Activated CD8-positive, alpha-beta memory T cell treated with anti-CD3 and anti-CD28 coated beads for 48 hours (primary cell): ENCODE measurements at places on chromosomes 1 and 21.

- no peak for DNase-seq
Observed at GRCh38 chr1:54597455-54598030, 25.8 kb downstream of the FAM151A start.

GRCh38 chr1:201330541-201330940 is 46.9 kb downstream of the TNNT2 start:
- DNase-seq, result no peak

DNA sequence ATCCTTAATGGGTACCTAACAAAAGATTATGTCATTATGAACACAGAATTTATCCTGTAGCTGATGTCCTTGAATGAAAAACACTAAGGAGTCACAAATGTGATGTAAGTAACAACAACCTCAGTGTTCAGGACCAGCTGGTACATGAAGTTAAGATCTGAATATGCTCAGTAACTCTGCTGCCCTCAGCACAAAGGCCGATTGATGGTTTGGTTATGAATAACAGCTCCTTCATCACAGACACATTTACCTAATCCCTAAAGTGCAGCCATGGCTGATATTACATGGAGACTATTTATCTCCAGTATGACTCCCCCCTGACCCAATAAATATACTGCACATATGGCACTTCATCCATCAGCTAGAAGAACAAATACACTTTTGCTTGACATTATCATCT is 75.2 kb downstream of the PLPPR5 start:
- no peak for DNase-seq

GRCh38 chr1:219422811-219423598 is 189.9 kb downstream of the ZC3H11B start:
- no peak for DNase-seq

GRCh38 chr1:45669859-45670655 is 16.3 kb downstream of the GPBP1L1 start:
- DNase-seq, result no peak

- DNase-seq, result no peak
Observed at GRCh38 chr1:224529844-224530243, 86.3 kb upstream of the CNIH3 start.

GRCh38 chr21:16192902-16193301 is 463.1 kb downstream of the USP25 start:
- DNase-seq, result no peak

DNA sequence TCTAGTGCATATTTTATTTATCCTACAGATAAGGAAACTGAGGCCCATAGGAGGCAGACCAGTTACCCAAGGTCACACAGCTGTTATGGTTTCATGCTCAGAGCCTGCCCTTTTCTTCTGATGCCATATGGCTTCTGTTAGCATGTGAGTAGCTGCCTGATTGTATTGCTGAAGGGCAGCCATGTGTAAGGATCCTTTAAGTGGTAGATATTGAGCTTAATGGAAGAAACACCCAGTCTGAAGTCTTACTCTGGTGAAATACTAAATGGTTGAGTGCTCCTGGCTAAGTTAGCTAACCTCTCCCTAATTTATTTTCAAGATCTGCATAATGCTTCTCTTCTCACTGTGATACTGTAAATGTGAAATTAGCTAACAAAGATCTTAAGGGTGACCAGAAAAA is 30.9 kb downstream of the ADAMTS5 start:
- DNase-seq, result no peak
